Colonic mucosa (tissue), 4 donors: ENCODE measurements at places on chromosomes 2 and 18.

DNA sequence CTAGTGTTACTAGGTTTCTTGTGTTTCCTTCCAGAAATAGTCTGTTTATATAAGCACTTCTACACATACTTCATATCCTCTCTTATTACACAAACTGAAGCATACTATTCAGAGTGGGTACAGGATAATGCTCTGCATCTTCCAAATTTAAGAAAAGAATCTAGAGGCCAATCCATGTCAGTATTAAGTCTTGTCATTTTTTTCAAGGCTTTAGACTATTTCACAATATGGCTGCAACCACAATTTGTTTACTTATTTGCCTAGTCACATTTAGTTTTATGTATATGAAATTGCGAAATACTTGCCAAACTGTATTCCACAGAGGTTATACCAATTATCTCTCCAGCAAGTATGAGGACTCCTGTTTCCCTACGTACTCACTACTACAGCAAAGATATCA is 27.9 kb downstream of the IWS1 start:
- no peaks in the 10 kb centered on the region for H3K27me3 ChIP-seq
- no peak overlapping the region for H3K27ac ChIP-seq
- H3K36me3 ChIP-seq, result peaks cover 21% of the 10 kb centered on the region
- no peak overlapping the region for H3K4me3 ChIP-seq

DNA sequence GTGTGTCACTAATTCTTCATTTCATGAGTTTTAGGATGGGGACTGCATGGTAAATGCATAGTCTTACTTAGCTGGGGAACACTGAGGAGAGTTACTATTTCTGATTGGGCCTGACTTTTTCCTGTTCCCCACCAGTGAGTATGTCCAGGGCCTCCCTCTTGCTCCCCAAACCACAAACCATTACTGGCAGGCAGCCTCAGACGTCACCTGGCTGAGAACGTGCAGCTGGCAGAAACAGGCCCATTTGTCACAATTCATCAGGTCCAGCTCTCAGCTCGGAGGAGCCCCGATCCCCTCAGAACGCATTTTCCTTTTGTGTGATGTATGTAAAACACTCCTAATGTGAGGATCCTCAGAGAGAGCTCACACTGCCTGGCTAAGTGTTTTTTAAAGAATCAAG is 71.7 kb upstream of the SIX3 start:
- no peak overlapping the region for H3K27ac ChIP-seq
- DNase-seq, result no peak
- no peaks in the 10 kb centered on the region for H3K36me3 ChIP-seq
- H3K4me3 ChIP-seq, result no peak overlapping the region

DNA sequence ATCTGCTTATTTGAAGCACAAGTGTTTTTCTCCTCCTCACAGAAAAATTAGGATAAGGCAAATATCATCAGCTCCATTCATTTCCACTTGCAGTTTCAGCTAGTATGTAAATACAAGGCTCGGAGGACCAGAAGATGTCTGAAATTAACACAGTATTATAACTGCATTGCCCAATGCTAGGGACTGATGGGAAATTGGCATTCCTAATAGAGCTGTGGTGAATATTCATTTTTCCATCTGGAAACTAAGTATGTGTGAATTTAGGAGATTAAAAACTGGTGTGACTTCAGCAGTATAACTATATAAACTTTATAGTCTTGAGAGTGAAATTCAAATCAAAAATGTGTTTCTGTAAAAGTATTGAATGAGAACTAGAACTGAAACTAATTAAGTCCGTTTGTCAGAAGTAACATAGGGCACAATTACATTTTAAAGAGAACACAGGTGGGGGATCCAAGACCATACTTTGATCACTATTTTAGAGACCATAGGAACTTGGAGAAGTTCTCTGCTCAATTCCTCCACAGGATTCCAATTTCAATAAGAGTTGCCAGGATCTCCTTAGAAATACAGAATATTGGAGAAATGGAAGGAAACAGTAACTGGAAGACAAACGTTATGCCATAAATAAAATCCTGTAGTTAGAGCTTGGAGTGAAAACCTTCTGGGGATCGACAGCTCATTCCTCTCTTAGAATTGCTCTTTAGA is 12.1 kb upstream of the ITGA6 start:
- DNase-seq, result no peak
- no peak overlapping the region for H3K27ac ChIP-seq
- H3K4me3 ChIP-seq, result no peak overlapping the region
- H3K4me1 ChIP-seq, result no peaks in the 10 kb centered on the region

DNA sequence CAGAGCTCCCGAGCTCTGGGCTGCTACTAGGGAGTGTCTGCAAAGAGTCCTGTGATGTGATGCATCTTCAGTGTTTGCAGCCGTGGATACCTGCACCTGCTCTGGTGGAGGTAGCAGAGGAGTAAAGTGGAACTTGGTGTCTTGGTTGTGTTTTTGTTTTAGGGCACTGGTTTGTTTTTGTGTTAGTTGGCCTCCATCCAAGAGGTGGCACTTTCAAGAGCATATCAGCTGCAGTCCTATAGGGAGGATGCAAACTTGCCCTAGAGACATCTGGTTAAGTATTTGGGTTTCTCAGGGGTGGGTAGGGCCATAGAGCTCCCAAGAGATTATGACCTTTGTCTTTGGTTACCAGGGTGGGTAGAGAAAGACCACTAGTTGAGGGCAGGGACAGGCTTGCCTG is 1249.0 kb upstream of the FAM98A start:
- H3K27me3 ChIP-seq, result no peaks in the 10 kb centered on the region
- DNase-seq, result no peak
- no peaks in the 10 kb centered on the region for H3K36me3 ChIP-seq
- no peak overlapping the region for H3K4me3 ChIP-seq

DNA sequence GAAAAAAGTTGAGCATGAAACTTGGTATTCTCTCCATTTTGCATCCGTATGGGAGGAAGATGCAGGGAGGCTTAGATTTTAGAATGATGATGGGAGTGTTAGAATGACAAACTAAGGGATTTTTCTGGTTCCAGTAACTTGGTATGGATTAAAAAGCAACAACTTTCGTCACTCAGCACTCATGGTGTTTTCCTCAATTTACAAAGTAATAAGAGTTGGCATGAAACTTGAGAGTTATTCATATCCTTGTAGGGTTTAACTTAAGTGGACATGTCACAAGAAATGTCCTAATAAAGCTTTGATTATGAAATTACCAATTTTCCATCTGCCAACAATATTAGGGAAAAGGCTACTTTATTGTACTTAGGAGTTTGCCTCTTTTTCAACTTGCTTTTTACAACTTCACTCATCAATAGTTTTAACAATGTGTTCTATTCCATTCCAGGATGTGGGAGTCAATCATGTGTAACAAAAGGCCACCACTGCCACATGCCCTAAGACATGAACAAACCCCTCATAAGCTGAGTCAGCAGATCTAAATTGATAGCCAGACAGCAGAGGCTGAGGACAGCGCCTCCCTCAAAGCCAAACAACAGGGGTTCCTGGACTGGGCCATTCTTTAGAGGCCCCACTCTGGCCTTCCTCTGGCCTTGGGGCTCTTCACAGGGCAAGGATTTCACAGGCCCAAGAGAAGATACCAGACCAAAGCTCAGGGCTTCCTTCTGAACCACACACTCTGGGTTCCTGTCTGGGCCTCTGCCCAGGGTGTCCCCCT is 265.8 kb downstream of the TNS1 start:
- no peaks in the 10 kb centered on the region for H3K4me1 ChIP-seq
- H3K4me3 ChIP-seq, result no peak overlapping the region
- no peaks in the 10 kb centered on the region for H3K36me3 ChIP-seq
- H3K27me3 ChIP-seq, result no peaks in the 10 kb centered on the region
- no peak overlapping the region for H3K27ac ChIP-seq

DNA sequence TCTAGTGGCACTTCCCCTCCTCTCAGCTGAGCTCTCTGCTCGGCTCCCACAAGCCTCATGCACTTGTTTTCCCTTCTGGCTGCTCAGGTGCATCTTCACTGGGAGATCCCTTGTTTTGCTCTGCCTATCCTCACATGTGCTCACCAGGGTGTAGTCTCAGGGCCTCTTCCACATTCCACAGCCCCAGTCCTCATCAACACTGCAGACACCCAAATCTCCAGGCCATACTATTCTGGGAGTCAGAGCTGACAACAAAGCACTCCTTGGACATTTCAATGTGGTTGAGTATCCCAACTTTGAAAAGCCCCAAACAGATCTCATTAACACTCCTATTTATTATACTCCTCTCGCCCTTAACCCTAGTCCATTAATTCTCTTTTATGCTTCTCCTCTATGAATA is 71.3 kb downstream of the CCDC93 start:
- H3K27ac ChIP-seq, result no peak overlapping the region
- no peak overlapping the region for H3K4me3 ChIP-seq
- peaks cover 31% of the 10 kb centered on the region for H3K36me3 ChIP-seq
- H3K27me3 ChIP-seq, result no peaks in the 10 kb centered on the region
- DNase-seq, result no peak
- no peaks in the 10 kb centered on the region for H3K4me1 ChIP-seq

DNA sequence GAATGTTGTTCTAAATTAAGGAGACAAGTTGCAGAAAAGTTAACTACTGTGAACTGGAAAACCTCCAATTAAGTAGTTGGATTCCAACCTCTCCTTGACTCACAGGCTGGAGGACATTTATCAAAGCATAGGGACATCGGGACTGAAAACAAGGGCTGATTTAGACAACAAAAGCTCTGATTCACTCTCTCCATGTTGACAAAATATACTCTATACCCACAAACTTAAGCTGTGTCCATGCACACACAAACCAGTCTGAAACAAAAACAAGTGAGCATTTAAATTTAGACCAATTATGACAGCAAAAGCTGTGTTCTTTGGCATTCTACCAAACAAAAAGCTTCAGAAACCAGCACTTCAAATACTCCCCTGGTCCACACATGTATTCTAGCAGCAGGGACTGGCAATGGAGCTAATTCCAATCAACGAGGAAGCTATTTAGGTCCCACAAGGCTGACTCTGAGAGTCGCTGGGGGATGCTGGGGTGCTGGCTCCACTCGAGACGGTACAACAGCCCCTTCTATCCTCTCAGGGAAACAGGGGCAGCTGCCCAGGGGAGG is 71.4 kb downstream of the NXPH2 start:
- no peaks in the 10 kb centered on the region for H3K4me1 ChIP-seq
- no peak for DNase-seq
- H3K4me3 ChIP-seq, result no peak overlapping the region
- no peak overlapping the region for H3K27ac ChIP-seq
- H3K27me3 ChIP-seq, result no peaks in the 10 kb centered on the region
- H3K36me3 ChIP-seq, result no peaks in the 10 kb centered on the region

DNA sequence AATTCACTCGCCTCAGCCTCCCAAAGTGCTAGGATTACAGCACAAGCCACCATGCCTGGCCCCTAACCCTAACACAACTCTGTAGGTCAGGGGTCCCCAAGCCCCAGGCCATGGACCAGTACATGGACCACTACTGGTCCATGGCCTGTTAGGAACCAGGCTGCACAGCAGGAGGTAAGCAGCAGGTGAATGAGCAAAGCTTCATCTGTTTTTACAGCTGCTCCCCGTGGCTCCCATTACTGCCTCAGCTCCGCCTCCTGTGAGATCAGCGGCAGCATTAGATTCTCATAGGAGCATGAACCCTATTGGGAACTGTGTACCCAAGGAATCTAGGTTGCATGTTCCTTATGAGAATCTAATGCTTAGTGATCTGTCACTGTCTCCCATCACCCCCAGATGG is 201.7 kb downstream of the NRP2 start:
- H3K27ac ChIP-seq, result no peak overlapping the region
- no peak for DNase-seq
- H3K36me3 ChIP-seq, result no peaks in the 10 kb centered on the region

DNA sequence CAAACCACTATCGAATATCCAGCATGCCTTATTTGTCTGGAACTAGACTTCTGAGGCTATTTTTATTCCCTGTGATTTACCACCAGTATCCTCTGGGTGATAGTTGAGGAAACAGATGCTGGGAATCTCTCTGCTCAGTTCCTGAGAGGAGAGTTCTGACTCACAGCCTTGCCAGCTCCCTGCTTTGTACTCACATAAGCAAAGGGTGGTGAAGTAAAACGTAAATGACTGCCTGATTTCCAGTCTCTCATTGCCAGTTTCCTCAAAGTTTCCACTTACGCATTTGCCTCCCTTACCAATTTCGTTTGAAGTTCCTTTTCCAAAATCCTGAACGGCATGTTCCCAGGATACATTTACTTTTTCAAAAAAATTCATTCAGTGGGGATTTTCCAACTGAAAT is 69.2 kb upstream of the HNRNPA3 start:
- H3K4me1 ChIP-seq, result no peaks in the 10 kb centered on the region
- no peaks in the 10 kb centered on the region for H3K36me3 ChIP-seq
- H3K4me3 ChIP-seq, result no peak overlapping the region

- H3K27me3 ChIP-seq, result no peaks in the 10 kb centered on the region
- no peak overlapping the region for H3K4me3 ChIP-seq
- H3K4me1 ChIP-seq, result no peaks in the 10 kb centered on the region
- no peak overlapping the region for H3K27ac ChIP-seq
Observed at GRCh38 chr2:124258140-124258880, 233.2 kb downstream of the CNTNAP5 start.

DNA sequence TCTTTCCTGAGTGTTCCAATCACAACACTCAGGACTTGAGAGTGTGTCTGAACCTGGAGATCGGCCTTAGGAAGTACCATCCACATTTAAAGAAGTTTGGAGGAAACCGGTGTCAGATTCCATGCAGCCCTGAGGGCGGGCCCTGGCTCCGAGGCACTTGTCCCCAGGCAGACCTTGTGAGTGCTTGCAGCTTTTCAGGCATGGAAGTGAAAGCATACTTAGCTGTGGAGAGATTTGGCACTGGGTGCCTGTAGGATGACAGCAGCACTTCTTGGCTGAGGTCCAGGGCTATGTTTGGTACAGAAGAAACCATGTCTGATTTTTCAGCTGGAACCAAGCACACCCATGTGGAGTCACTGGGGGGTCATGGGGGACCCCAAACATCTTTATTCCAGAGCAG is 230.8 kb downstream of the SEPTIN10 start:
- DNase-seq, result no peak
- no peak overlapping the region for H3K27ac ChIP-seq
- no peaks in the 10 kb centered on the region for H3K36me3 ChIP-seq
- H3K27me3 ChIP-seq, result no peaks in the 10 kb centered on the region

- H3K27ac ChIP-seq, result no peak overlapping the region
- H3K27me3 ChIP-seq, result no peaks in the 10 kb centered on the region
- no peak for DNase-seq
- no peaks in the 10 kb centered on the region for H3K4me1 ChIP-seq
- no peak overlapping the region for H3K4me3 ChIP-seq
Observed at GRCh38 chr18:56565551-56566345, 72.6 kb downstream of the TXNL1 start.

GRCh38 chr2:157540102-157540501 is 88.6 kb downstream of the ACVR1C start:
- H3K27me3 ChIP-seq, result no peaks in the 10 kb centered on the region
- no peaks in the 10 kb centered on the region for H3K36me3 ChIP-seq
- H3K27ac ChIP-seq, result no peak overlapping the region
- no peaks in the 10 kb centered on the region for H3K4me1 ChIP-seq
- no peak overlapping the region for H3K4me3 ChIP-seq
